ENCODE measurements at places on chromosomes 4 and X.

DNA sequence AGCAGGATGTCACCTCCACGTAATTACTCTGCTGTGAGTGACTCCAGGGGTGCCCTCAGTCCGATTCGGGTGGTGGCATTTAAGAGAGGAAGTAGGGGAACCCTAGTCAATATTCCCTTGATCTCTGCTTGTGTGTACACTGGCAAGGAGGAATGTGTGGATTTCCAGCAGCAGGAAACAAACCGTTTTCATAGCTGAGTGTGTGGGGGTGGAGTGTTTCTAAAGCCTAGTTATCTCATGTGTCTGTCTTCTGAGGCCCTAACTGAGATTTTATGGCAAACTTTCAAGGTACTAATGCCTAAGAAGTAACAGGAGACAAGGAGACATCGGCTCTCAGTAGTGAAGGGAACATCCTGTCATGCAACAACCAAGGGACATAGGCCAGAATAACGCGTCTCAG is 6.6 kb upstream of the CLDN24 start:
- peak; percentile 14 for DNase-seq

DNA sequence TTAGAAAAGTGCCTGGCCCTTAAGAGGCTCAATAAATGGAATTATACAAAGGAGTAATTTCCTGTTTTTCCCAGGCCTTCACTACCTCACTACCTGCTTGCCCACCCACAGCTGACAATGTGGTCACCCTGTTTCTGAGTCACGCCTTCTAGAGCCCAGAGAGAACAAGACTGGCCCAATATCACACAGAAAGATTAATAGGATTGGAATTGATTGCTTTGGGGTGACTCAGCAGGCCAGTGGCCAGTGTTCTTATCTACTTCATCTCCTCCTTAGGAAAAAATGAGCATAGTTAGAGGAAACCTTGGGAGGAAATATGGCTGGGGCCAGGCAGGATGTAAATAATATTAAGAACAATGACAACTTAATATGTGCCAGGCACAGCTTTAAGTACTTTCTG is 4.5 kb upstream of the FGF16 start:
- peak; percentile 29 for DNase-seq

- no peak for DNase-seq
Measured at GRCh38 chr4:47720787-47721186, 117.1 kb downstream of the CORIN start.

GRCh38 chrX:149527705-149528104 is 13.1 kb upstream of the EOLA1 start:
- peak; percentile 52 for DNase-seq

DNA sequence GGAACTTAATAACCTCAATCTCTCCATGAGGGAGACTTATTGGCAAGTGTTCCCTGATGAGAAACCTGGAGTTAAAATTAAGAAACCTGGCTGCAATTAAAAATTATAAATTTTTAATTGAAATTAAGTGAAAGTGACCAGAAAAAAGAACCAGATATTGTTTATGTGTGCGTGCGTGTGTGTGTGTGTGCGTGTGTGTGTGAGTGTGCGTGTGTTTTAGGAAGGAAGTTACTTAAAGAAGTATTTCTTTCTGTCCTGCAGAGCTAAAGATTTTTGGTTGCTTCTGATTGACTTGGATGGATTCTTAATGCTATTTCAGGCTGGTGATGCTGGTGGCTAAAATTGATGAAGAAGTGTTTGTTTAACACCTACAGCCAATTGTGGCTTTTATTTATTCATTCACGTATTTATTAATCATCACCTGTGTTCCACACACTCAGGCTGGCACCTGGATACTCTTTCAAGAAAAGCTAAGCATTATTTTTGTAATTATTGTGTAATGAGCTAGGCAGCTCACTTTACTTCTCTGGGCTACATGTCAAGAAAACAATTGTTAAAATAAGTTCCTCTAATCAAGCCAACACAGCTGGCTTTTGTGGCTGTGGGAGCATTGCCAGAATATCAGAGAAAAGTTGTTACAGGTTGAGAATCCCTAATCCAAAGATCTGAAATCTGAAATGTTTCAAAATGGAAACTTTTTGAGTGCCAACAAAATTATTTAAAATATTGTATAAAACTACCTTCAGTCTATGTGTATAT is 68.5 kb downstream of the CEP44 start:
- peak; percentile 4 for DNase-seq

DNA sequence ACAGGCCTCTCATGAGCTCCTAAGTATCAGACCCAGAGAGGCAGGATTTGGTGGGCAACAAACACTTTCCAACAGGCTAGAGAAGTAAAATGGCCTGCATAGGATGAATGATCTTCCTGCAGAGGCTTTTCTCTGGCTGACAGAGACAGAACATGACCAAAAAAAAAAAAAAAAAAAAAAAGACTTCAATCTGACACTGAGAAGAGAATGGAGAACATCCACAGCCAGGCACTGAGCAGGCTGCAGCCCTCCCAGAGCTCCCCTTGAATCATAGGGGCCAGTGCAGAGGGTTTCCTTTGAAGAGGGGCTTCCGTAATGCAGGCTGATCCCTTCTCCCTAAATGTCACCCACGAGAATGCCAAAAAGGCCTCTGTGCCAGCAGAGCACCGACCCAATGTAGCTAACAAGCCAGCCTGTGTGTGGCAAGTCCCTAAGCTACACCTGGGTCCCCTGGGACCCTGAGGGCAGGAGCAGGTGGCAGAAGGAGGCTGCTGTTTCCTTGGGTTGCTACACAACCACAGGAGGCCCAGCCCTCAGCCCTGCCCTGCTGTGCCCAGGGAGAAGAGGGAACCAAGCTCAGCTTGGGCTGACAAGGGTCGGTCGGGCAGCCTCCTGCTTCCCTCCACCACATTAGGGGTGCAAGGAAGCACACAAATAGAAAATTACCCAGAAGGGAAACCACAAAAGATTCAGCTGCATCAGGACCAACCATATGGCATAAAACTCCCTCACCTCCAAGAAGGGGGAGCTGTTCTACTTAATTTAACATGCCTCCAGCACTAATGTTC is 55.6 kb downstream of the MAP7D2 start:
- no peak for DNase-seq

GRCh38 chr4:36081185-36081584 is 163.1 kb downstream of the ARAP2 start:
- DNase-seq = no peak

- no peak for DNase-seq
Measured at GRCh38 chrX:1427756-1428155, 25.0 kb downstream of the ASMTL start.

DNA sequence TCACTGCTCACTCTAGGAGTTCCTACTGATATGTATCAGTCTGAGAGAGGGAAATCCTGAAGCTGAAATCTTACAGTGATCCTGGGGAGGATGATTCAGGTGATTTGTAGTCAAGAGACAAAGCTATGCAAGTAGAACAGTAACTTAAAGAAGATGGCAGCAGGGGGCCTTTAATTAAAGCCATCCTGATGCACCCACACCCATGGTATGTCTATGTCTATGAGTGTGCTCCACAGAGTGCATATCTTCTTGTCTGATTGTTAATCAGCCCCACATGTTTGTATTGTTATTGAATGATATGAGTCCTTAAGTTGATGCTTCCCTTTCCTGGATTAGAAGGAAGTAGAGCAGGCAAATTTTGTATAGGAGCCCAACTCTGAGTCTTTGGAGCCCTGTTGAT is 78.8 kb downstream of the NHS start:
- DNase-seq = no peak

GRCh38 chr4:24287096-24287495 is 297.3 kb downstream of the DHX15 start:
- no peak for DNase-seq

DNA sequence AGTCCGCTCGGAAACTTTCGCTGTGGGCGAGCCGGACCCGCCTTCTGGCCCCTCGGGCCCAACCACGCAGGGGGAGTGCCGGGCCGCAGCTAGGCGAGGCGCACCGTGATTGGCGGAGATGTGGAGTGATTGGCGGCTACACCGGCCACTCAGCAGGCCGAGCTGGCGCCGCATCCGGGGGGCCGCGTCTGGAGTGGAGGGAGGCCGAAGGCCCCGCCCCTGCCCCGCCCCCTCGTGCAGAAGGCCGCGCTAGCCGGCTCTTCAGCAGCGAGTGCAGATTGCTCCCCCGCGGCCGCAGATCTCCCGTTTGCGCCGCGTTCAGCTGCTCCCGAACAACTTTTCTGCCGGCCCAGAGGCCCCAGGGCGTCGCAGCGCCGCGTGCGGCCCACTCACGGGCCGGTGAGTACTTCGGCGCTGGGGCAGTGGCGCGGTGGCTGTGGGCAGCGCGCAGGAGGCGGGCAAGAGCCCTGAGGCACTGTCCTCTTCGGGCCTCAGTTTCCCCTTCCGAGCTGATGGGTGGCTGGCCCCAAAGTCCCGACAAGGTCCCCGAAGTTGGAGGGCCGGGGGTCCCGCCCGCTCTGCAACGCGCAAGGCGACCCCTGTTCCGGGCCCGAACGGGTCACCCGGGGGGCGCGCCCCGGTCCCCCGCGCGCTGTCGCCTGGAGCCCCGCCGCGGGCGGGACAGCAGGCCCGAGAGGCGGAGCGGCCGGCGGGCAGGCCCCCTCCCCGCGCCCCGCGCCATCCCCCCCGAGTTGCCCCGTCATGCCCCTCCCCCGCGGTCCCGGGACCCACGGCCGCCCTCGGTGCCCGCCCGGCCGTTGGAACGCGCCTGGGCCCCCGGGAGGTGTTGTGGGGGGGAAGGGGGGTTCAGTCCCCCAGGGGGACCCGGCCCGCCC is at the start of gene WFS1:
Gene WFS1, plus strand, starts transcription at position 235 of the 896 bp plus-strand sequence. CDS start 7,606 bp downstream, outside the sequence.
- DNase-seq = peak; percentile 99

DNA sequence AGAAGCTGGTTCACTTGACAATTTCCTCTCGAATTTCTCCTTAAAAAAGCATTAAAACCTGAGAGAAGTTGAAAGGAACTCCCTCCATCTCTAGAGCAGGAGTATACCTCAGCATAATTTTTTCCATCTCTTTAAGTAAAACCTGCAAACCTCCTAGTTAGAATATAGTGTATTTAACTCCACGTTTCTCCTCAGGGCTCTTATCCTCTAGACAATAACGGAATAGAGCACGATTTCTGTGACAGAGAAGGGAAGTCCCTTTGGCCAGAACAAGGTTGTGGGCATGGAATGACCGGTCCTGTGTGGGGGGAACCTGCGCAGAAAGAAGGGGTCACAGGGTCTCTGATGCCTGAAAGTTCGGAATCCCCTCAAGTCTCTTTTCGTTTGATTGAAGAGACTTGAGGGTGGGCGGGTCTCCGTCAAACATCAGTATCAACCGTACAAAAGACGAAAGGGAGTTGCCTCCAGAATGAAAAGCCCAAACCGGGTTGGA is 697 bp downstream of the ZNF280C start:
- DNase-seq = peak; percentile 22

- DNase-seq = no peak
Measured at GRCh38 chrX:68690936-68691501, 43.6 kb downstream of the STARD8 start.

DNA sequence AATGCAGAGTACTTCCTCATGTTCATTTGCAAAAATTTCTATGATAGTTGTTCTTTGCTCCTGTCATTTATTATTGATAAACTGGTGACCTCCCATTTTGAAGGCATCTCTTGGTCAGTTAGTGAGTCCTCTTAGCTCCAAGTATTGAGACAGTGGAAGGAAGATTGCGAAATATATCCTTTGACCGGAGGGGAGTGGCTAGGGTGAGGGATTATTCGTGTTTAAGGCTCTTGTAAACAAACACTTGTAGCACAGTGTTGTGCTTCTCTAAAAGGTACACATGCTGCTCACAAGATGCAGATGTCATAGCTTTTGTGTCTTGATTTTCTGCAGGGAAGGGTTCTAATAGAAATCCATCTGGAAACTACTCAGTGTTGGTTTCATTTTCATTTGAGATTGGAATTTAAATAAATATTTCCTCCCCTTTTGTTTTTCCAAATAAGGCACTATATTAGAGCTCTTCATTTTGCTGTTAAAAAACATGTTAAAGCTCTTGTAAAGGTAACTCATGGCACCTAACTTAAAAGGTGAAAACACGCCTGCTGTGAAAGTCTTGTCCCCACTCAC is 21.8 kb downstream of the TXLNG start:
- DNase-seq = peak; percentile 88

DNA sequence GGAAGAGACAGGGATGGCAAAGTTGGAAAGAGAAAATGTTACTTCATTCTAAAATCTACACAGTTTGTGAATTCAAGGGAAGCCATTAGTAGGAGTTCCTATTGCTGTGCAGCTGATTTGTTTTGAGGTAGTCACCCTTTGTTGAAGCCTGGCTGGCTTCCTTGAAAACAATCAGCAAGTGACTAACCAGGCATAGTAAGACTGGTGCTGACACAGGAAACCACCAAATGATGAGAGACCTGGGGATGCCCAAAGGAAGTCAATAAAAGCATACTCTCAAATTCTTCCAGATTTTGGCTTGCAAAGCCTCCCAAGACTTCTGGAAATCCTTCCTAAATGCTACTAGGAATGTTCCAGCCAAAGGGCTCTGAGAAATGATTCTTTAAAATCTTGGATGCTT is 23.9 kb upstream of the PRDM8 start:
- peak; percentile 38 for DNase-seq

DNA sequence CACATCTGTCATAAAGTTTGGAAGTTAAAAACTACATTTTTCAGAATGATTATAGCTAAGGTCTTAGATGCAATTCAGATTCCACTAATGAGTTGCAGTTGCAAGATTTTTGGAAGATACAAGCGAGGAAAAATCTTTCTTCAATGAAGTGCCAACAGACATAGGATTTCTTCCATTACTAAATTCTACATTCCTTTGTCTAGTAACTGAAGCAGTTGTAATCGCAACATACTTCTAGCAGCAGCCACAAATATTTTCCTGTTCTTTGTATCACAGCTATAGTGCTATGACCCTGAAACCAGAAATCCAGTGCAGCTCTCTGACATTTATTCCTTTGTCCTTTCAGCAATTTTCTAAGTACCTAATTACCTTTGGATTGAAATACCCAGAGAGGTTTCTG is 225.2 kb upstream of the SLIT2 start:
- peak; percentile 78 for DNase-seq

GRCh38 chrX:96703816-96704215 is 19.2 kb downstream of the DIAPH2 start:
- no peak for DNase-seq

- no peak for DNase-seq
Measured at GRCh38 chr4:133812236-133812635, 389.4 kb downstream of the PABPC4L start.

DNA sequence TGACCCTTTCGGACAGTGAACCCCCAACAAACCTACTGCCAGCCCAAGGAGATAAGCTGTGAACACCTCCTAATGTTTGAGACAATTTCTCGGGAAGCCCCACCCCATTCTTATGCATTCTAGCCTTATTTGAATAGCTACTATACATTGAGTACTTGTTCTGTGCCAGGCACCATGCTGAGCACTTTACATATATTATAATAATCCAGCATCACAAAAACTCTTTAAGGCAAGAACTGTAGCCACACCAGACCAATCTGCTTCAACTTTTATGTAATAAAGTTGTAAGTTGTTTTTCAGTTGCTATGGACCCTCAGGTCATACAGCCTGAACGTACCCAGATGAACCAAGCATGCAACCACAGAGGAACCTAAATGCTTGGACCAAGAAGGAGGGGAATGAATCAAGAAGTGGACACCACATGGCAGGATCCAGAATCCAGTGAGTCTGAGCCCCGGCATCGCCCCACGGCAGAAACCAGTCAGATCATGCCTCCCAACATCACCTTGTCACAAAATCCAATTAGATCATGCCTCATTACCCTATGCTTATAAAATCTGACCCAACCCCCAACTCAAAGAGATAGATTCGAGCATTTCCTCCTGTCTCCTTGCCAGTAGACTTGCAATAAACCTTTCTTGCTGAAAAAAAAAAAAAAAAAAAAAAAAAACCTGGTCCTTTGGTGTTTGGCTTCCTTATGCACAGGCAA is 225.0 kb downstream of the QDPR start:
- DNase-seq = no peak

- DNase-seq = no peak
Measured at GRCh38 chrX:17511556-17511955, 136.6 kb downstream of the NHS start.

- DNase-seq = no peak
Measured at GRCh38 chr4:13190093-13190721, 293.9 kb downstream of the RAB28 start.

Data from adipocyte (in vitro differentiated cells).